ENCODE measurements at places on chromosomes 2 and 18. TPM values are rescaled to one million over a fixed set of nuclear protein-coding genes. Genes with fewer than 3 reads are reported as not detected.

NRP2 gene
- total RNA-seq = 316 TPM

RNF149 gene
- 80.7 TPM for total RNA-seq

VWA3B gene
- total RNA-seq = 0.80 TPM

DNER gene
- 0.71 TPM for total RNA-seq

GRP gene
- not detected for total RNA-seq

ABHD1 gene
- total RNA-seq = 3.6 TPM

MFSD2B gene
- 0.67 TPM for total RNA-seq

XIRP2 gene
- total RNA-seq = 2.9 TPM

NEMP2 gene
- total RNA-seq = 5.6 TPM

CERS6 gene
- total RNA-seq = 9.3 TPM

G6PC2 gene
- total RNA-seq = not detected

SPDYA gene
- total RNA-seq = 3.3 TPM

DNA sequence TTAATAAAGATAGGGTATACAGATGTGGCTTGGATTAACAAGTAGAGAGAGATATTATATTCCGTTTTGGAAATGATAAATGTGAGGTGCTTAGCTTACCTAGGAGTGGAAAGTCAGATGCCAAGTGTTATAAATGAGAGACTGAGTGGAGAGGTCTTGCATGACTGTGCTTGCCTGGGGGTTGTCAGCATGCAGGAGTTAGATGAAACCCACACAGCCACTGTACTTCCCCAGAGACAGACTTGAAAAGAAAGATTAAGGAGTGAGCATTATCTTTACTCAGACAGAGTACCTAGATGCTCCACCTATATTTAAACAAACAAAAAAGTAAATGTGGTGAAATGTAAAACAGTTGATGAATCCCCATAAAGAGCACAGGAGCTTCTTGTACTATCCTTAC, 482.7 kb downstream of the RIT2 start:
- no peak for DNase-seq

GRCh38 chr2:179248024-179248348, 16.6 kb downstream of the SESTD1 start:
- DNase-seq = no peak

GRCh38 chr2:8400196-8400595, 281.7 kb upstream of the ID2 start:
- DNase-seq = no peak

- DNase-seq = no peak
Measured at GRCh38 chr18:42401131-42401673, 446.2 kb downstream of the PIK3C3 start.

- DNase-seq = no peak
Measured at GRCh38 chr2:132419941-132420340, 3.3 kb downstream of the GPR39 start.

GRCh38 chr2:71190656-71191569, 36.0 kb downstream of the PAIP2B start:
- no peak for DNase-seq

GRCh38 chr2:233349005-233349998, 5.0 kb upstream of the DGKD start:
- DNase-seq = peak; percentile 77

DNA sequence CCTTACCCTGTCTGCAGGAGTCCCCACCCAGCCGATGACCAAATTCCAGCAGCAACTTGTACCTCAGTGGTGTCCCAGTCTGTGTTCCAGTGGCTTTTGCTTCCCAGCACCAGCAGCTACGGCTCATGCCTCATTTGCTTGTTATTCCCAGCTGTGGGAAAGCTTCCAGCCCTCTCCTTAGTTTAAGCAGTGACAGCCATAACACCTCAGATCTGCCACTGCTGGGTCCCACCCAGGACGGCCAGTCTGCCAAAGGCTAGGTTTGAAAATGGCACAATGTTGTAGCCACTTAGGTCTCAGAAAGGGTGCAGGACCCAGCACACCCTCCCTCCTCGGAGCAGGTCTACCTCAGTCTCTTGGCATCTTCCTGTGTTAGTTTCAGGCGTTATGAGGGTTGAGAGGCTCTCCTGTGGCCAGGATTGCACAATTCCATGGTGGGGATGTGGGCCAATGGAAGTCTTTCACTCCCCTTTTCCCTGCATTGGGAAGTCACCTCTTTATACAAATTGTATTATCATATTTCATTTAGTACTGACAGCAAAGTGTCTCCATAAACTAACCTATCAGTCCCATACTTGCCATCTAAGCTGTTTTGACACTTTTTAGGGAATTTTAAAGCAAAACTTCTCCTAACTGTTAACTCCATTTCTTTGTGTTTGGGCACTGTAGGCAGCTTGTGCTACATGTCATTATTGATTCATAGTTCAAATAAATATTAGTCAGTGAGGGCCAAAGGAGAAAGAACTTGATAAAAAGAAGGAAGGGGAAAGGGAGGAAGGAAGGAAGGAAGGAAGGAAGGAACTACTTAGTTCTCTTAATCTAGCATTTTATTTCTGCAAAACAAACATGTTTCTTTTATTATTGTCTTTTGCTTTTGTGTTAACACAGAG, 62.9 kb upstream of the FAM110C start:
- no peak for DNase-seq

GRCh38 chr18:38047820-38048219, 482.2 kb upstream of the CELF4 start:
- no peak for DNase-seq

- no peak for DNase-seq
Measured at GRCh38 chr2:106184394-106184793, 9.7 kb downstream of the UXS1 start.

DNA sequence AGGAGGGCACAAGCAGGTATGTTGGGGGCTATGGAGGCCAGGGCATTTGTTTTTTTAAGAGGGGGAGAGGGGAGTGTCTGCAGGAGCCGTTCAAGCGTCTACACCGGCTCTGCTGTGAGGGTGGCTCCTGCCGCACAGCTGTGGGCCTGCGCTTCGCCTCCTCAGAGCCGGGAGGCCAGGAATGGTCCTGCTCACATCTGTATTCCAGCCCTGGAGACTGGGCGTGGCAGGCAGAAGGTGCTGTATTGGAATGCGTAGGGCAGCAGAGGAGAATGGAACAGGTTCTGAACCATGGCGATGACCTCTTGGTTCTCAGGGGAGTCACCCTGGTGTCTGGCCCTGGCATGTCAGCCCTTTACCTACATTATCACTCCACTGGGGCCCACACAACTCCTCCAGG, 26.8 kb upstream of the INHBB start:
- DNase-seq = no peak

GRCh38 chr18:10412933-10413332, 41.5 kb upstream of the APCDD1 start:
- DNase-seq = no peak

- no peak for DNase-seq
Measured at GRCh38 chr2:160321006-160321405, 120.9 kb upstream of the ITGB6 start.

DNA sequence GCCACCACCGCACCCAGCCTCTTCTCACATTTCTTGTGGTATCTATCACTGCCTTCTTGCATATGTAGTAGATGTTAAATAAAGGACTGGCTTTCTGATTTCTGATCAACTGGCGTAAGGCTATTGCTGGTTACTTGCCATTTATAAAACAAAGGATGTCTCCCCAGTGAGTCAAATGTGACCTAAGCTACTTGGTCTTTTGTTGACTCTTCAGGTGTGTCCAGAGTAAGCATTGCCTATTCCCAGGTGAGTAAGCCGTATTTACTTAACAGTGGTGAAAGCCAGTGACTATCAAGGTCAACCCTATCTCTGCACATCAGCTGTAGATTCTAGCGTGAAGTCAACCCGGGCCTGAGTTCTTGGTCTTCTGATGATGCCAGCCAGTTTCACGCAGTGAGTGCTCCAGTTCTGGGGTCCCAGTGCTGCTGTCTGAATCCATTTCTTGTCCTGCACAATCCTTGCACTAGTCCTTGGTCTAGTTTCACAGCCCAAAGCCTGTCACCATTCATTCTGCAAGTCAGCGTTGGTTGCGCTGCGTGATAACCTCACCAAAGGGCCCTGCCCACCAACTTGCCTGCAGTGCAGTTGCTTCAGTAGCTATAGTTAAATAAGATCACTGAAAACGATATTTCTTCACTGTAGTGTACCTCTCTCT, 120.2 kb downstream of the GBX2 start:
- no peak for DNase-seq

DNA sequence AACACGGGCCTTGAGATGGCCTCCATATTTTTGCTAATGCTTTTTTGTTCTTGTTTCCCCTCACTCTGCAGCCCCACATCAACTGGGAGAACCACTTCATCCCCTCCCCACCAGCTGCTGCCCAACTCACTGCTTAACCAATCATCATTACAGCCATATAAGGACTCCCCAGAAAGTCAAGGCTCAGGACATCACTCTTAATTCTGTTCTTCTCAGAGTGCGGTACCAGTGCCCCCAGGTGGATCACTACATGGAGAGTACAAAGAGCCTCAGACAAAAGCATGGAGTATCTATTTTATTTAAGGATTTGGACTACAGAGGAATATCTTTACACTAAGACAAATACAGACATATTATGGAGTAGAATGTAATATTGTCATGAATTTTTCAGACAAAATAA, 340.6 kb downstream of the PAX3 start:
- no peak for DNase-seq

- DNase-seq = no peak
Measured at GRCh38 chr18:58178511-58178910, 134.5 kb downstream of the NEDD4L start.

DNA sequence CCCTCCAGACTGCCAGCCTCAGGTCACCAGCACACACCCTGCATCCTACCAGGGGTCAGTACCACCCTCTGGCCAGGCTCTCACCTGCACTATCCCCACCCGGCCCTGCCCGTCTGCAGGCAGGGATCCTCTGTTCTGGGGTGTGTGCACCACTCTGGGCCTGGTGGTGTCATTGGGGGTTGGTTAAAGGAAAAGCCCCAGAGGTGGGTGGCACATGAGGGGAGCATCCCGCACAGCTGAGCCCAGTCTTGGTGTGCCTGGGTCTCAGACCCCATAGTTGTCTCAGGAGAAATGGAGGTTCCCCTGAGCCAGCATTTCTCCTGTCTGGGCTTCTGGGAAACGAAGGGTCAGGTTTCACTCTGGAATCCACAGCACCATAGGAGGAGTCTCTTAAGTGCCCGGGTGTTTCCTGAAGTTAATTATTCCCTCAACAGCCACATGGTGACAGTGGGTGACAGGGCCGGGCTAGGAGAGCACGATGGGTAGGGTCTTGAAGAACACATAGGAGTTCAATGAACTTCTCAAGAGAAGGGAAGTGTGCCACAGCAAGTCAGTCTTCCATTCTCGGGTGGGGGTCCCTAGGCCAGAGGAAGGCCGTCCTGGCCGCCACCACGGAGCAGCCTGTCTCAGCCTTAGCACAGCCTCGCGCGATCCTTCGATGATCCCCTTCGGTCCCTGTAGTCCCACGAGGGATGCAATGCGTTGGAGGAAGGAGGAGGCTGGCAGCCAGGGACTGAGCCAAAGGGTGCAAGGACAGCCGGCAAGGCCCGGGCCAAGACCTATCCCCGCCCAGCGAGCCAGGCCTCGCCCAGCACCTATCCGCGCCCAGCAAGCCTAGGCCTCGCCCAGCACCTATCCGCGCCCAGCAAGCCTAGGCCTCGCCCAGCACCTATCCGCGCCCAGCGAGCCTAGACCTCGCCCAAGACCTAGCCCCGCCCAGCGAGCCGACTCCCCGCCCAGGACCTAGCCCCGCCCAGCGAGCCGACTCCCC, 1.1 kb upstream of the FARP2 start:
- peak; percentile 90 for DNase-seq

DNA sequence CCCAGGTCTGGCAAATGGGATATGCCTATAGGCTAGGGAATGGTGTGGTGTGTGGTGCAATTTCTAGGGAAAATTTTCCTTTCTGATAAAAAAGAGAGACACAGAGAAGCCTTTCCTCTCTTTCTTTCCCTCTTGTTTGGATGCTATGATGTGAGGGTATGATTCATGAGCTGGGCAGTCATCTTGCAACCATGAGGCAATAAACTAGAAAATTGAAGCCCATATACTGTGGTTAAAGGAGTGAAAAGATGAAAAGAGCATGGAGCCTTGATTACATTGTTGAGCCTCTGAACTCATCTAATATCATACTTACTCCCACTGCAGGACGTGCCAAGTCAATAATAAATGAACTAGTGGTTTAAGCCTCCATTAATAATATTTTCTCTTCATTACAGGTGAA, 215.6 kb downstream of the HAUS1 start:
- no peak for DNase-seq

All from sciatic nerve (tissue), 2 donors.